ENCODE measurements at places on chromosomes 7 and 10.

GRCh38 chr7:104862719-104863118, 151.3 kb upstream of the KMT2E start:
- DNase-seq, result no peak

DNA sequence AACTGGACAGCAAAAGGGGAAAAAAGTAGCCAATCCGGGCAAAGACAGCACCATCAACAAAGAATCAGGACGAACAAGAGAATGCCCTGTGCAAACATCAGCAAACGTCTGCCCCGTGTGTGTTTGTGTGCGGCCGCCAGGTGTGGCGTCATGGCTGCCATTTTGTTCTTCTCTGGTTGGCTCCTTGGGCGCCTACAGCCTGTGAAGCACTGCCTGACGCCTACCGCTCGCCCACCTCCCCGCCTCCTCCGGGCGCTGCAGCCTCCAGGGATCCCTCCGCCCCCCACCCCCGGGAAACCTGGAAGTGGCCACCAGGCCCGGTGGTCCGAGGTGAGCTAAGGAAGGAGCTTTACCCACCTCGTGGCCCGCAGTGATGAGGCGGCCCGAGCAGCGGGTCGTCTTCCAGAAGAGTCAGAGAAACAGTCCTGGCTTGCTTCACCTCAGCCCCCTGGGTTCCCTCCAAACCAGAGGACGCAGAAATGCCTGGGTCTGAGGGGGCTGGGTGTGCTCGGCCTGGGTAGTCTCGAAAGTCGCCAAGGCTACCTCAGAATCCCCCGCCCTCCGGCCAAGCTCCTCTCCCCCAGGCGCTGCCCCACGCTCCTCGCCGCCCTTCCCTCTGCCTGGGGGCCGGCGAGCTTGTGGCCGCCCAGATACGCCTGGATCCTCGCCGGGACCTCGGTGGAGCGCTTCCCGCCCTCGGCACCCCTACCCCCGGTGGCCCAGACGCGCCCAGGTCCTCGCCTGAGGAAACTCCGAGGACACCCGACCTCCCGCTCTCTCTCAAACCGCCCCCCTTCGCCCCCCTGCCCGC, 61.8 kb upstream of the IL6 start:
- DNase-seq, result no peak

GRCh38 chr7:1922071-1922869, 252.2 kb downstream of the ELFN1 start:
- DNase-seq, result no peak

DNA sequence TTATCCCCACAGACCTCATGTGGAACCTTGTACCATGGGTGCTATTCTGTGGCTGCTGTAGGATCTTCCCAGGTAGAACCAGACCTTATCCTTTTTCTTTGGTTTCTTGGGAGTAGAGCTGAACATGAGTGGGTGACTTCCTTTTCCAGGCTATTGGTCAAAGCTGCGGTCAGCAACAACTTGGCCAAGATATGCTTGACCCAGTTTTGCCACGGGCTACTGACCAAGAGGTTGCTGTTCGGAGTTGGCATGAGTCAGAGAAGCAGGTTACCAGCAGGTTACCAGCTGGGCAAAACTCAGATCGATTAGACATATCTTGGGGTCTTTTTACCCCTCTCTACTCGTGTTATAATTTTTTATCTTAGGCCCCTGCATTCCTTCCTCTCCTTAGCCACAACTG, 36.7 kb upstream of the HDAC9 start:
- no peak for DNase-seq

GRCh38 chr7:106045586-106045985, 66.5 kb downstream of the SYPL1 start:
- DNase-seq, result no peak

- no peak for DNase-seq
Observed at GRCh38 chr10:20406281-20407104, 490.6 kb downstream of the NEBL start.

DNA sequence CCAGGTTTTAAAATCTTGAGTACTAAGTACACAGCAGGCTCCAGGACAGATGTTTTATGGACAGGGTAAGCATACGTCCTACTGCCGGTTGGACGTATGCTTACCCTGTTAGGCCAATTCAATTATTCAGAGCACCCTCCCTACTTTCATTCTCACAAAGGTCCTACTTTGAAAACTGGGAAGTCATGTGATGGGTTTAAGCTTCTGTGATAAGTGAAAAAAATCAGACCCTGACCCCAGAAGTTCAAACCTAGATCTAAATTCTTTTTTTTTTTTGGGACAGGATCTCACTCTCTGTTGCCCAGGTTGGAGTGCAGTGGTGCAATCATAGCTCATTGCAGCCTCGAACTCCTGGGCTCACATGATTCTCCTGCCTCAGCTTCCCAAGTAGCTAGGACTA, 55.2 kb downstream of the HIPK2 start:
- DNase-seq, result no peak

GRCh38 chr7:121494516-121494915, 98.4 kb upstream of the FAM3C start:
- no peak for DNase-seq

- peak; percentile 96 for DNase-seq
Observed at GRCh38 chr7:14835384-14835783, 67.2 kb downstream of the DGKB start.

DNA sequence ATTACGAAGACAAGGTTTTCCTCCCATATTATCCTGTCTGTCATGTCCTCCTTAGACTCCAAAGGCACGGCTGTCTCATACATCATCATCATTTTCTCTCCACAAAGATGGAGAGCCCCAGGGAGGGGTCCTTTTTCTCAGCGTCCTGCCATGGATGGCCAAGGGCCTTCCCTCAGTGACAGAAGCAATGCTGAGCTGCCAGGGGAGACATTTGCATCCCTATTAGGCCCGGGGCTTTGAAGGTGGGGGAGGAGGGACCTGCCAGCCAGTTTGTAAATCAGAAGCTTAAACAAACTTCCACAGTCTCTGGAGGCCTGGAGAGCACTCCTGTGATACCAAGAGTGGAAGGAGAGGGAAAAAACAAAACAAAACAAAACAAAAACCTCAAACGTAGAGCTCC, 112.4 kb upstream of the ADO start:
- no peak for DNase-seq

- no peak for DNase-seq
Observed at GRCh38 chr10:44260286-44260928, 124.5 kb downstream of the CXCL12 start.

DNA sequence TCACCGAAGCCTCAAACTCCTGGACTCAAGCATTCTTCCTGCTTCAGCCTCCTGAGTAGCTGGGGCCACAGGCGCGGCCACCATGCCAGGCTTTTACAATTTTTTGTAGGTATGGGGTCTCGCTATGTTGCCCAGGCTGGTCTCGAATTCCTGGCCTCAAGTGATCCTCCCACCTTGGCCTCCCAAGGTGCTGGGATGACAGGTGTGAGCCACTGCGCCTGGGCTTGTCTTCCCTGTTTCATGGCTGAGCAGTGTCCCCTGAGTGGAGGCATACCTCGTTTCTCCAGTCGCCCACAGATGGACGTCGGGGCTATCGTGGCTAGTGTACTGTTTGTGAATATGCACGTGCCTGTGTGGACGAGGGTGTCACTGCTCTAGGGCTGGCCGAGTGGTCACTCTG, 11.3 kb downstream of the INPP5A start:
- DNase-seq, result no peak

DNA sequence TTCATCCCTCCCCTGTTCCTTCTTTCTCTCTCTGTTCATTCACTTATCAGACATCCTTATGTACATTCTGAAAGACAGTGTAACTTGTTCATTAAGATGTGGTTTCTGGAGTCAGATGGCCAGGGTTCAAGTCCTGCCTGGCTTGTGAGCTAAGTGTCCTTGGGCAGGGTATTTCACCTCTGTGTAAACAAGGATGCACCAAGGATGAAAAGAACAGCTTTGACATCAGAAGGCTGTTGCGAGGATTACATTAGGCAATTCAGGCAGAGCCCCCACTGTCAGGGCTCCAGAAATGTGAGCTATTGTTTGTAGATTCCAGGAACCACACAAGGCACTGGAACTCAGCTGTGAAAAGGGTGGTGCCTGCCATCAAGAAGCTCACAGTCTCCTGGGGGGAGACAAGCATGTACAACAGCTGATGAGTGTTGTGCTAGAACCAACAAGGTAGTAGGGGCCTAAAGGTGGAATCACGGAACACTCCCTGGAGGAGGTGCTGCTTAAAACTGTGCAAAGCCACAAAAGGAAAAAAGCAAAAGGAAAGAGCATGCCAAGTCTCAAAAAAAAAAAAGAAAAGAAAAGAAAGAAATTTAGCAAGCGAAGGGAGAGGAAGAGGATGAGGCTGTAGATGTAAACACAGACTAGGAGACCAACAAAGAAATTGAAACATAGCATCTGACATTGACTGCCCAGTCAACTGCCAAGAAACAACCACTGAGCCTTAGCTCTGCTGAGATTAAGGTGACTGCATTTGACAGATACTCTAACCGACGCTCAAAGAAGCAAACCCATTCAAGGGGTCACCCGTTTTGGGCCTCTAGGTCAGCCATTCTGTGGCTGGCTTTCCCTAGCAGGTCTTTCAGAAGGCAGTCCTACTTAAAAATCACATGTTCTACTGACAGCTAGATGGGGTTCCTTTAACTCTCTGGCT, 12.5 kb downstream of the PDLIM1 start:
- no peak for DNase-seq

GRCh38 chr10:68559841-68560185, 324 bp upstream of the TET1 start:
- no peak for DNase-seq

DNA sequence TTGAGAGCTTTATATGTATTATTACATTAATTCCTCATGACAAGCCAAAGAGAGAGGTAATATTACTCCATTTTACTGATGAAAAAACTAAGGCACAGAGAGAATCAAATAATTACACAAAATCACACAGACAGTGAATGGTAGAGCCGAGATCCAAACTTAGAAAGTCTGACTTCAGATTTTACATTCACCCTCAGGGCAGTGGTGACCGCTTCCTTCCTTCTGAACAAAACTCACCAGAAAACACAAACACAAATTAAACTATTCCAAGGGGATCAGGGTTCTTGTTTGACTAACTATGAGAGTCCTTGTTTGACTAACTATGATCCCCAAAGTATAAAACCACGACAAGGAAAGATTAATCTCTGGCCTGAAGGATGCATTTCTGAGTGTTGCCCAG, 67.9 kb upstream of the PTN start:
- DNase-seq, result no peak

DNA sequence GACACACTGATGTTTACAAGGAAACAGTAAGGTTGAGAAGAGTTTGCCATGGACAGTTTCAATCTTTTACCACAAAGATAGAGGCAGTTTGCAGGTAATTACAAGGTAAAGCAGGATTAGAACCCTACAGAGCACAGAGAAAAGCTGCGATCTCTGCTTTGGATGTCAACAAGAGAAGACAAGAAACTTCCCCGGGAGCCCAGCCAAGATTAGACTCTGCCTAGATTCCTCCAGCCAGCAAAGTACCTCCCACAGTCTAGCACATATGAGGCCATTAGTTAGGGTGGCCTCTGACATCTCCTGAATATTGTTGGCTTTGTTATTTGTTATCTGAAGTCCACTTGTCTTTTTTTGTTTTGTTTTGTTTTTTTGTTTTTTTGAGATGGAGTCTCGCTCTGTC, 178.1 kb downstream of the CALN1 start:
- no peak for DNase-seq

GRCh38 chr7:37826825-37827224, 21.6 kb upstream of the NME8 start:
- DNase-seq, result no peak

- DNase-seq, result no peak
Observed at GRCh38 chr7:25059576-25059975, 65.5 kb downstream of the CYCS start.

GRCh38 chr10:58400609-58401008, 15.4 kb downstream of the TFAM start:
- DNase-seq, result no peak

DNA sequence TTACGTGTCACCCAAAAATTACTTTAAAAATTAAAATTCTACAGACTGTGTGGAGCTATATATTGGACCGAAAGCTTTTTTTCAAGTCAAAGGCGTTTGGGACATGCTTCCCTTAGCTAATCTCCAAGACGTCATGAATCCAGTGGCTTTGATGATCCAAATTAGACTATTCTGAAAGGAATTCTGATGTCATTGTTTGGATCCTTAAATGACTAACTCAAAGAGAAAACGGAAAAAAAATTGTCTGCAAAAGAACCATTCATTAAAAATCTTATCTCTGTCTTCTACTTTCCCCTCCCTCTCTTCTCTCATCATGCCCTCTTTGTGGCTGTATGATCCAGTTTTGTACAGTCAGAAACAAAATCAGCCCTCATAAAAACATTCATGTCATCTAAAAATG, 161.8 kb downstream of the ETV1 start:
- DNase-seq, result no peak

DNA sequence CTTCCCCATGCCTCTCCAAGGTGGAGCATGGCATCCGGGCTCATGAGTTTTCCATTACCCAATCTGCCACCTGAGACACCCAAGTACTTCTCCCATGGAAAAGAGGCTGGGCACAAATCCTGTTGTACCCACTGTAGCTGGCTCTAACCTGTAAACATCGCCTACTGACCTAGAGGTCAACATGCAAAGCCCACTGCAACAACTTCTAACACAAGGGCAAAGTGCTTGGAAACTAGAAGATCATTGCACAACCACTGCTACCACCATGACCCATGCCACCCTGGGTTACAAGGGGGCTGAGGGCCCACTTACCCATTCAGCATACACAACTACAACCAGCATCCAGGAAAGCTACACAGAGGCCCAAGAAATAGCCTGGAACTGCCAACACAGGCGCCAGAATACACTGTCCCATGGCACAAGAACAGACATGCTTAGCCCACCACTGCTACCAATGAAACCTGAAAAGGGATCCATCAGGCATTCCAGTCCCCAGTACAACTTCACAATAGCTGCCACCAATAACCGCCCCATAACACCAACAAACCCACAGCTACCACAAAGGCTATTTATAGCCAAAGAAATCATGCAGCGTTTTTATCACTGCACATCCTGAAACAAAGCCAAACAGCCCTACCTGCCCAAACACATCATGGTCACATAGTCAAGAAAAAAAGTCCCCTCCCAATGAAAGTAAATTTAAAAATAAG, 63.4 kb downstream of the RNF32 start:
- no peak for DNase-seq

GRCh38 chr10:21764466-21765189, 230.6 kb downstream of the MLLT10 start:
- DNase-seq, result no peak

All from NCI-H146 (cell line).